Activated T-cell treated with anti-CD3 and anti-CD28 coated beads, Interleukin-2, amount 50 U/mL, for 48 hours (primary cell): ENCODE measurements at places on chromosomes 6 and 20.
A peak's percentile ranks its signal among the peaks of the same experiment; 100 is the strongest.

DNA sequence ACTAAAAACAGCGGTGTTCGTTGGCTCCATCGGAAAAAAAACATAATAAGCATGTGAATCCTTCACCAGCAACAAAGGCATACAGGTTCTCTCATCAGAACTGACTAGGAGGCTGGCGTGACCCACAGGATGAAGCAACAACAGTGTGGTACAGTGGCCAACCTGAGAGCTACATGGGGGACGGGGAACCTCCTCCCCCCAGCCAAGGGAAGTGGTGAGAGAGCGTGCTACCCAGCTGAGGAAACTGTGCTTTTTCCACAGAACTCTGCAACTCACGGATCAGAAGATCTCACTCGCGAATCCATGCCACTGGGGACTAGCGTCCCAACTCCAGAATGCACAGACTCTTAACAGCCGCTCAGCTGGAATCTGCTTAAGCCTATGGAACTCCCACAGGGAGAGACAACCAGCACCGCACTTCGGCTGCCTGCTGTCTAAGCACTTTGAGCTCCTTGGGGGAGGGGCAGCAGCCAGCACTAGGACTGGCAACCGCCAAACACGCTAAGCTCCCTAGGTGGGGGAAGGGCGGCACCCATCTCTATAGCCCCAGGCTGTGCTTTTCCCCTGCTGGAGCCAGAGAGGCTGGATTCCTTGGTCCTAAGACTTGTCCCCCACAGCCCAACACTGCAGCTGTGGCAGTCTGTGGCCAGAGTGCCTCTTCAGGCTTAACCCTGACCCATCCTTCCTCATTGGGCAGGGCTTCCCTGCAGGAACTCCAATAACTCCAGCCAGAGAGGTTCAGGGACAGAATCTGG lies 538.3 kb upstream of the BTBD3 start:
- no peak for DNase-seq

DNA sequence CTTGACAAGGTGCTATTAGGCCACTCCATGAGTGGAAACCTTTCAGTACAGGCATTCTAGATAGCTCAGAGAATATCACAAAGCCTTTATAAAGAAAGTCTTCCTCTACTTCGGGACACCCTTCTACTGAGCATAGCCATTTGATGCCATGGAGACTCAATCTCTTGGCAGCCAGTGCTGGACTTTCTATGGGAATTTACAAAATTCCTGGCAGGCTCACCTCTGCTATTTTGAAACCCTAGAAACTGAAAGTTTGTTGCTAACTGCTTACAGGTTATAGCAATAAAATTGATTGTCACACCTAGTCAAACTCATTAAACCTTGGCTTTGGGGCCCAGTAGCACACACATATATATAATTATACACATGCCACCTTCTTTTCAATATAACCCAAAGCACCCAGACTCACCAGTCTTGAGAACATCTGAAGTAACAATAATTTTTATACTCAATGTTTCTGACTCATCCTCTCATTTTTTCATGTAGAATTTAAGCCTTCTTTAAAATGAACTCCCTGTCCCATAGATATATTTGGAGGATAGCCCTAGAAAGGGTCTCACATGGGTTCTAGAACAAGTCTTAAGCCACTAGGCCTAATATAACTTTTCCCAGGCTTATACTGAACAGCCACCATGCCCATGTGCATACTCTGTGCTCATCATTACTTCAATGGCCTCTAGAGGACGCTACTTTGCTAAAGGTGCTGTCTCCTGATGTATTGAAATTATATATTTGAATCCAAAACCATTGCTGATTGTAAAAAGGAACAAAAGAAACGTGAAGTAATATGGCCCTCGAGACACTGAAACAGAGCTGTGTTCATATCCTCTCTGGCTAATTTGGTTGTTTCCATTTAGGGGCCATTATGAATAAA lies 368.1 kb upstream of the MARCKS start:
- DNase-seq = no peak

- peak; percentile 68 for DNase-seq
Measured at GRCh38 chr6:138107078-138107751, at the start of gene PERP. TSS of gene PERP (minus strand) at chr6:138107419. CDS start at chr6:138107340, 79 bp downstream.

- no peak for DNase-seq
Measured at GRCh38 chr20:23686046-23686750, 2.6 kb downstream of the CST4 start.

GRCh38 chr6:45718131-45718530 lies 297.5 kb downstream of the CLIC5 start:
- DNase-seq = no peak

DNA sequence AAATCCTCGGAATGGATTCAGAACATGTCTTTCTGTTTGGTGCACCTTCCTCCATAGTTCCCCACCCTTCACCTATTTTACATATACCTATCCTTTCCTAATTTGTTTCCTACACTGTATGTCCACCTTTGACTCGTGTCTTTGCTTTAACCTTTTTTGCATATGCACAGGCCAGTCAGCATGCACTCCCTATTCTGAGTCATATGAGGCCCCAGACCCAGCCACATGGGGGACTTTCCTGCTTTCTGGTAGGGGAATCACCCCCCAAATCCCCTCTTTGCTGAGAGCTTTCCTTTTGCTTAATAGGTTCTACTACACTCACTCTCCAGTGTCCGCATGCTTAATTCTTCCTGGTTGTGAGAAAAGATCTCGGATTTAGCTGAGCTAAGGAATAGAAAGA lies 393.8 kb upstream of the IMPG1 start:
- DNase-seq = no peak

GRCh38 chr6:104087765-104088164 lies 772.0 kb downstream of the HACE1 start:
- no peak for DNase-seq

DNA sequence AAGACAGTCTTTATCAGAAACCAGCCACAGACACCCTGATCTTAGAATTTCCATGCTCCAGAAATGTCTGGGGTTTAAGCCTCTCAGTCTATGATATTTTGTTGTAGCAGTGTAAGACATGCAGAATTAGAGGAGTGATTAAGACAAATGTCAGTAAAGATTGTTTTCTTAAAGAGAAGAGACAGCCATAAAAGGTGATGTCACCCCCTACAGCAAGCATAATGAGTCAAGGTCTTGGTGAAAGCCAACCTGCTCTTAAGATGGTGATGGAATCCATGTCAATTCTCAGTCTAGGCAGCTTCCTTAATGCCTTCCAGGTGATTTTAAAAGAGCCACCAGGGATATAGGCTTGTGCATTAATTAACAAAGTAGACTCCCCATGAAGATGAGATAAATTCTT lies 849.9 kb upstream of the EPHA7 start:
- no peak for DNase-seq

- DNase-seq = no peak
Measured at GRCh38 chr6:134182528-134182927, 130.1 kb upstream of the SLC2A12 start.

DNA sequence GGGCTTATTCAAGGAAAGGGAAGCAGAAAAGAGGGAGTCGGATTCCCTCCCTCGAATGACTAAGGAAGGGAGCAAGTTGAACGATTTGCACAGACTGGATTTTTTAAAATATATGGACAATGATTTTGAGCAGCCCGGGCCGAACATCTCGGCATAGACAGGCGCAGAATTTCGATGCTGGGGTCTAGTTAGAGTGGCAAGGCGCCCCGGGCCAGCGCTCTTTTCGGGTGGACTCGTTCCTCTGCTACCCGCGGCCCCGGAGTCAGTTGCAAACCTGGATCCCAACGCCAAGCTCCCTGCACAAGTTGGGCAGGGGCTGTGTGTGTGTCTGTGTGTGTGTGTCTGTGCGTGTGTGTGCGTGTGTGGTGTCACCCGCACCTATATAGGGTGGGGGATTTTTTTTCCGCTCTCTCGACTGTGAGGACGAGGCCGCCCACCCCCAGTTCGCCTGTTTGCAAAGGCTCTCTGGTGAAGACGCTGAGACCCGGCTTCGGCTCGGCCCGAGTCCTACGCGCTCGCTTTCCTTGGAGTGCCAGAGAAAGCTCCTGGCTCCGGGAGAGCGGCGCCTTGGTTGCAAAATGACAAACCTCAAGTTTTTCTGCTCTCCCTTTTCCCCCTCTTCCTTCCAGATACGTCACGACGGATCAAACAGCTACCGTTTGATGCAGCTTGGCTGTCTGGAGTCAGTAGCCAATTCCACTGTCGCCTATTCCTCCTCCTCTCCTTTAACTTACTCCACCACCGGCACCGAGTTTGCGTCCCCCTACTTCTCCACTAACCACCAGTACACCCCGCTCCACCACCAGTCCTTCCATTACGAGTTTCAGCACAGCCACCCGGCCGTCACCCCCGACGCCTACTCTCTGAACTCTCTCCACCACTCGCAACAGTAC lies 1.4 kb downstream of the TFAP2D start:
- no peak for DNase-seq

- no peak for DNase-seq
Measured at GRCh38 chr6:37600312-37600916, 97.3 kb downstream of the MDGA1 start.
